ENCODE measurements at places on chromosomes 13 and 19.

GRCh38 chr13:28606466-28606865 is 52.5 kb upstream of the POMP start:
- DNase-seq = no peak

DNA sequence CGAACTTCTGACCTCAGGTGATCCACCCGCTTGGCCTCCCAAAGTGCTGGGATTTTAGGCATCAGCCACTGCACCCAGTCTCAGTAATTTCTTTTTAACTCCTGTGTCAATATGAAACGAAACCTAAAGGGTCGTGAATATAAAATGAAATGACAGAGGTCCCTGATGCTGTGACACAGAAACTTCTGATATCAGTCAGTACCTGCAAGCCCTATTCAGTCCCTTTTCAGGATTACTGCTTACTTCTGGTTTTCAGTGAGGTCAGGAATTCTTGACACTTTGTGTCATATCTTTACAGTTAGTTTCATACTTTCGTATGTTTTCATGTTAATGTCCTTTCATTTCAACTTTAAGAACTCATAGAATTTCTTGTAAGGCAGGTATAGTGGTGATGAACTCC is 58.7 kb downstream of the RNF17 start:
- DNase-seq = no peak

DNA sequence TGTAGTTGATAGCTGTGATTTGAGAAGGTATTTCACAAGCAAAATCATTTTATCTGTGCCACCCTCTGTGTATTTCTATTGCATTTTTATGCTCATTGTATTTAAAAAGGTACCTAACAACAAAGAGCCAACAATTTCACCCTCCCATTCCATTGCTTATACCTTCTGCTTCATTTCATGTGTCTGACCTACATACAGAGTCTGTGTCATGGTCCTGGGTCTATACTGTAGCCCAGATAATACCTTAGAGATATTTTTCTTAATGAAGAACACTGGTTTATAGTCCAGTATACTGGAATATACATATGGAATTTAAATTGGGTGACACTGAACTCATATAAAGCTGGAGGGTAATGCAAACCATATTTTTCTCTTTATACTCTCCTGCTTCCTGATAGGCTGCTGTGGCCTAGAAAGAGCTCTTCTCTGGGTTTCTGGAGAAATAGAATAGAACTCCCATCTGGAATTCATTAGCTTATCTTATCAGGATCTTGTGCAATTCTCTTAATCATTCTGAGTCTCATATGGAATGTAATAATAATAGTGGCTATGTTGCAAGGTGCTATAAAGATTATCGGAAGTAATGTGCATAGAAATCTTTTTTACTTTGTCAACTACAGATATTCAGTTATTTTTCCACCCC is 31.8 kb upstream of the SPART start:
- DNase-seq = no peak

DNA sequence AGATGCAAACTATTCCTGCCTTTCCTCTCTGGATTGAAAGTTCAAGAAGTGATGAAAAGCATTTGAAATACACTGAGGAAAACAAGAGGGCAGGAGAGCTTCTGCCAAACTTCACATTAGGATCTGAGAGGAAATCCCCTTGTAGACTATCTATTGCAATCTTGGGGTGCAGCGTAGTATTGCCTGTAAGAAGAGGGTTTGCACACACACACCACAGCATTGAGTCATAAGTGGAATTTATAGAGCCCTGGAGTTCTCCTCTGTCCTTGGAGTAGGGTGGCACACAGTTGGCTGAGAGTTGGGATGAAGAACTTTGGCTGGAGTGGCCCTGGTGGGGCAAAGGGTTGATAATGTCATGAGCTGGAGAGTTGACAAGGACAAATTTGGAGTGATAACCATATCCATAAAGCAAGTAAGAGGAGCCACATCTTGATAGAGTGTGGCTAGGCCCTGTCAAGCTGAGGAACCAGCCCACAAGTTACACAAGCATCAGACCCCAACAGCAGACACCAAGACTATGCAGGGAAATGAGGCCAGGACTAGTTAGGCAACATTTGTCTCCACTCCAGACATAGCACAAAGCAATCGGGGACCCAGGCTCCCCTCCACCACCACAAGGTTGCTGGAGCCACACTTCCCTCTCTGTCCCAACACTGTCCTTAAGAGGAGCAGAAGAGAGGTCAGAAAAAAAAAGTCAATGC is 520.9 kb downstream of the KLF5 start:
- no peak for DNase-seq

GRCh38 chr19:1650650-1651567 is 1.5 kb downstream of the TCF3 start:
- DNase-seq = no peak

- no peak for DNase-seq
Observed at GRCh38 chr13:64130600-64130999, 2715.0 kb upstream of the PCDH20 start.

- DNase-seq = no peak
Observed at GRCh38 chr19:19654441-19654840, 9.0 kb downstream of the ATP13A1 start.

DNA sequence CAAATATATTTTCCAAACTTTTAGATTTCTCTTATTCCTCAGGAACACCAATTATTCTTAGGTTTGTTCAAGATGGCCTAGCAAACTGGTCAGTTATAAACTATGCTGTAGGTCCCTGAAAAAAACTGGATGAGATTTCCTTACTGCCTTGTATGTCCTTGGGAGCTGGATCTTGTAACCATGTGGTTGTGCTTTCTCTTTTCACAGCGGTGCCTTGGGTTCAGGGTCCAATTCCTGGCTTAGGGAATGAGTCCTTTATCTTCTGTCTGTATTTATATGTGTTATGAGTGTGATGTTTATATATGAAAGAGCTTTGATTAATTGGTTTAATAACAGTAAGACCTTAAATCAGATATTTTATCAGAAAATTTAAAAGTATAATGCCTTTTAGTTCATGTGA is 23.5 kb upstream of the GRTP1 start:
- DNase-seq = no peak

DNA sequence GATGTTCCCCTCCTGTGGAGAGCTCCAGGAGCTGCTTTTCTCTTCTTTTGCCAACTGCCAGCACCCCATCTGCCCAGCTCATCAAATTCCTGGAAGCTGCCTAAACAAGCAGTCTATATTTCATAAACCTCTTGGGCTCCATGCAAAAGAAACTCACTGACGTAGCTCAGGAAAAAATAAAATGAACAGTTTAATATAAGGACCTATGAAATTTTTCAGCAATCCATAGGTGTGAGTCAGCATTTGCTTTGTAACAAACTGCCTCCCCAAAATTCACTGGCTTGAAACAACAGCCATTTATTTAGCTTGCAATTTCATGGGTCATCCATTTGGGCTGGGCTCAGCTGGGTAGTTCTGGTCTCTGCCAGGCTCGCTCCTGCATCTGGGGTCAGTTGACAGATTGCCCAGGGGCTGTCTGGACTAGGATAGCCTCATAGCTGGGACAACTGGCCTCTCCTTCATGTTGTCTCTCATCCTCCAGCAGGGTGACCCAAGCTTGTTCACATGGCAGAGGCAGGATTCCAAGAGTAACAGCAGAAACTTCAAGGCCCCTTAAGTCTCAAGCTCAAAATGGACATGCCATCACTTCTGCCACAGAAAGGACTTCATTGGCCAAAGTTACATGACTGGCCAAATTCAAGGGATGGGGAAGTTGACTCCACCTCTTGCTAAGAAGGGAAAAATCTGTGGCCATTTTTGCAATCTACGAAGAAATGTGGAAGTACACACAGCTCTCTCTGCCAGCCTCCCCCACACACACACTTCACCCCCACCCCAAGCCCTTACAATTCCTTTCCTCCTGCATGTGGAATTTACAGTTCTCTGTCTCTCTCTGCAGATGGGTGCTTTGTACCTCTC is 7.9 kb upstream of the PVR start:
- DNase-seq = peak; percentile 59

DNA sequence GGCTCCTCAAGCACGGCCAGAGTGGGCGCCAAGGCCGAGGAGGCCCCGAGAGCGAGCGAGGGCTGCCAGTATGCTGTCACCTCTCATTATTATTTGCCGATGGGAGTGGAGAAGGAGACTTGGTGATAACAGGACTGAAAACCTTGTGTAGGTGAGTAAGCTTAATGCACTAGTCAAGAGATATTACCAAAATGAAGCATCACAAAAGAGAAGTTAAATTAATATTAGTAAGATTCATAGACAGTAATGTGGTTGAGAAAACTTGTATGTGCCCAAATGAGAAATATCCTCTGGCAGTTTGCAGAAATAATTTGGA is 204.5 kb upstream of the SLITRK1 start:
- no peak for DNase-seq

- no peak for DNase-seq
Observed at GRCh38 chr13:52924289-52925148, 76.1 kb upstream of the PCDH8 start.

DNA sequence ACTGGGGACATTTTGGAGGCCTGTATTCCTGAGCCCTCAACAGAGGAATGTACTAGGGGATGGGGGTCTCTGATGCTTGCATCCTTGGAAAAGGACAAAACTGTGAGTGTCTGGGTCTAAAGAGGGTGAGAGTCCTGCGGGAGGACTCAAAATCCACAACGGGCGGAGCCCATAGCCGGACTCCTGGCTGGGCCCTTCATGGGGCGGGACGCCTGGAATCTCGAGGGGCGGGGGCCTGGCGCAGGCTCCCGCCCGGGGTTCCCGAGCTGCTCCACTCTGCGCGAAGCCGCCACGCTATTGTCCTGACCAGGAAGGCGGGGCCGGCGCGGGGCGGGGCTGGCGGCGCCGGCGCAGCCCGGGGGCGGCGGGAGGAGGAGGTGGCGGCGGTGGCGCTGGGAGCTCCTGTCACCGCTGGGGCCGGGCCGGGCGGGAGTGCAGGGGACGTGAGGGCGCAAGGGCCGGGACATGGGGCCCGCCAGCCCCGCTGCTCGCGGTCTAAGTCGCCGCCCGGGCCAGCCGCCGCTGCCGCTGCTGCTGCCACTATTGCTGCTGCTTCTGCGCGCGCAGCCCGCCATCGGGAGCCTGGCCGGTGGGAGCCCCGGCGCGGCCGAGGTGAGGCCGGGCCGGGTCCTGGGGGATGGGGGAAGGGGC is at the start of gene APLP1:
APLP1 (plus strand) TSS at position 403 of the 651 bp plus-strand sequence; CDS start at position 466, 63 bp downstream.
- no peak for DNase-seq

- no peak for DNase-seq
Observed at GRCh38 chr19:50510121-50510670, 795 bp downstream of the JOSD2 start.

DNA sequence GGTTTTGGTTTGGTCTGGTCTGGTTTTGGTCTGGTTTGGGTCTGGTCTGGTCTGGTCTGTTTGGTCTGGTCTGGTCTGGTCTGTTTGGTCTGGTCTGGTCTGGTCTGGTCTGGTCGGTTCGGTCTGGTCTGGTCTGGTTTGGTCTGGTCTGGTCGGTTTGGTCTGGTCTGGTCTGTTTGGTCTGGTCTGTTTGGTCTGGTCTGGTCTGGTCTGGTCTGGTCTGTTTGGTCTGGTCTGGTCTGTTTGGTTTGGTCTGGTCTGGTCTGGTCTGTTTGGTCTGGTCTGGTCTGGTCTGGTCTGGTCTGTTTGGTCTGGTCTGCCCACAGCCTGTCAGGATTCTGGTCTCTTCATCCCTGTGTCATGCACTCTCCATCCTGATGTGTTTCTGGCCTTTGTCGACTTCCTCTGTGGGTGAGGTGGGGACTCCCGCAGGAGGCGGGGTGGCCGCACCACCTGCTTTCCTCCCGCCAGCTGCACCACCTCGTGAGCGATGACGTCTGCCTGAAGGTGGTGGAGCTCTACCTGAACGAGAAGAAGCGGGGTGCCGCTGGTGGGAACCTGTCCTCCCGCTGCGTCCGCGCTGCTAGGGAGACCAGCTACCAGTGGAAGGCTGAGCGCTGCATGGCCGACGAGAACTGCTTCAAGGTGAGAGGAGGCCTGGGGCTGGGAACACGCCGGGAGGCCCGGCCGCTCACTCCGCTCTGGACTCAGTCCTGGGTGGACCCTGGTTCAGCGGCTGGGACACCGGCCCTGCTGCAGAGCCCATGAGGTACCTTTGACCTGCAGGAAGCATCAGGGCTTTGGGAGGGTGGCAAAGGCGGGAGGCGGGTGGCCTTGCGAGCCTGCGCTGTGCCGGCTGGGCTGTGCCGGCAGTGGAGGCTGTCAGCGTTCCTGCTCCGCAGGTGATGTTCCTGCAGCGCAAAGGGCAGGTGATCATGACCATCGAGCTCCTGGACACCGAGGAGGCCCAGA is 12.9 kb upstream of the F2RL3 start:
- no peak for DNase-seq

DNA sequence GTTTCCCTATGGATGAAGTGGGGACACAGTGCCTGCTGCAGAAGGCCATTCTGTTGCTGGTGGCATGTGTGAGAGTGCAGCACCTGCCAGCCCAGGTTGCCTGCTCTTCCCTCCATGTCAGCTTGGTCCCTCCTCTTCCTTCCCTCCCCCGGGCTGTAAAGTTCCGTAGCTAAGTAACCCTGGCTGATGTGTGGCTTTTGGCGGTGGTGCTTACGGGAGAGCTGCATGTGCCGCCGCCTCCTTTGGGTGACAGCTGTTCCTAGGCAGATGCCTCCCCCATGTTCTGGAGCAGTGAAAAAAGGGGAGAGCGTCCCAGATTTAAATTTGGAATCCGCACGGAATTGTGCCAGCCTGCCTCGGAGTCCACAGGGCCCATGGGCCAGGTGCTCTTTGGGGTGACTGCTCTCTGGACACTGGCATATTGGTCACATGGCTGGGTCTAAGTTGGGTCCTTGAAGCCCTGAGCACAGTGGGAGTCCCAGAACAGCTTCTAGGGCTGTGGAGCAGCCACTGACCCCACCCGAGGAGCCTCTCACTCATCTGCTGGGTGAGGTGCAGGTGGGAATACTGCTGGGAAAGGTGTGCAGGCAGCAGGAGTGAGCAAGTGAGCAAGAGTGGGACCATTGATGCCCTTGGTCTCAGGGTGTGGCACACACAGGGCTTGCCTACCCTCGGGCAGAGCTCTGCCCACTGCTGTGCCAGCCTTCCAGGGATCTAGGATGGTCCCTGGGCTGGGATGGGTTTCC is 33.1 kb upstream of the ZNF536 start:
- DNase-seq = no peak

DNA sequence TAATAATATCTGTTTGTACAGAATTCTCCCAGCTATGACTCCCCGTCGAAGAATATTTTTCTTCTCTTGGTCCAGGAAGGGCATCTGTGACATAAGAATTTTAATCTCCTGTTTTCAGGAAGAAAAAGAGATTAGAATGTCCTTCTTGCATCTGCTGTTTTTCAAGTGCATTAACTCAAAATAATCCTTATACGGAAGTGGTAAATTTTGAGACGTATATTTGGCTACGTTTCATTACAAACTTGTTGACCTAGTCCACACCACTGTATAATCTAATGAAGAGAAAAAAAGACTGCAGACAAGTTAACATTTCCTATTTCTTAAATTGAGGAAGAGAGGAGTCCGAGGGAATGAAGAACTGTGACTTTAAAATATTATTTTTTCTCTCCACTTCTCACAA is 959.9 kb downstream of the DIAPH3 start:
- no peak for DNase-seq

DNA sequence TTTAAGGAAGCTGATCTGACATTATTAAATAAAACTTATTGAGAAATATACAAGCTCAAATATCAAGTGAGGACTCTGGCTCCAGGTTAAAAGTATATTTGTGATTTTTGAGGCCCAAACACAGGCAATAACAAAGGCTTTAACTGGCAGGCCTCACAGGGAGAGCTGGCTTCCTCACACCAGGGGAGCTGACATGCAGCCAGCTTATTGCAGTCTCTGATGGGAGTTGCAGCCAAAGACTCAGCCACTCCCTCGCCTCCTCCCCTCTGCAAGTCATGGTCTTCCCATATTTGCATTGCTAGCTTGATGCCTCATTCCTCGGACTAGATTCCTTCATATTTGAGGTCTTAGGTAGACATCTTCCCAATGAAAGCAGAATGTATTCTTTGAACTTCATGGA is 647.1 kb upstream of the SLITRK6 start:
- DNase-seq = peak; percentile 93

GRCh38 chr19:38722947-38723605 is 21.2 kb downstream of the CAPN12 start:
- DNase-seq = no peak

All from astrocyte of the cerebellum (primary cell).